ENCODE measurements at places on chromosomes 4 and X.

GRCh38 chr4:78566834-78567499 lies 15.4 kb downstream of the ANXA3 start:
- no peak for DNase-seq

DNA sequence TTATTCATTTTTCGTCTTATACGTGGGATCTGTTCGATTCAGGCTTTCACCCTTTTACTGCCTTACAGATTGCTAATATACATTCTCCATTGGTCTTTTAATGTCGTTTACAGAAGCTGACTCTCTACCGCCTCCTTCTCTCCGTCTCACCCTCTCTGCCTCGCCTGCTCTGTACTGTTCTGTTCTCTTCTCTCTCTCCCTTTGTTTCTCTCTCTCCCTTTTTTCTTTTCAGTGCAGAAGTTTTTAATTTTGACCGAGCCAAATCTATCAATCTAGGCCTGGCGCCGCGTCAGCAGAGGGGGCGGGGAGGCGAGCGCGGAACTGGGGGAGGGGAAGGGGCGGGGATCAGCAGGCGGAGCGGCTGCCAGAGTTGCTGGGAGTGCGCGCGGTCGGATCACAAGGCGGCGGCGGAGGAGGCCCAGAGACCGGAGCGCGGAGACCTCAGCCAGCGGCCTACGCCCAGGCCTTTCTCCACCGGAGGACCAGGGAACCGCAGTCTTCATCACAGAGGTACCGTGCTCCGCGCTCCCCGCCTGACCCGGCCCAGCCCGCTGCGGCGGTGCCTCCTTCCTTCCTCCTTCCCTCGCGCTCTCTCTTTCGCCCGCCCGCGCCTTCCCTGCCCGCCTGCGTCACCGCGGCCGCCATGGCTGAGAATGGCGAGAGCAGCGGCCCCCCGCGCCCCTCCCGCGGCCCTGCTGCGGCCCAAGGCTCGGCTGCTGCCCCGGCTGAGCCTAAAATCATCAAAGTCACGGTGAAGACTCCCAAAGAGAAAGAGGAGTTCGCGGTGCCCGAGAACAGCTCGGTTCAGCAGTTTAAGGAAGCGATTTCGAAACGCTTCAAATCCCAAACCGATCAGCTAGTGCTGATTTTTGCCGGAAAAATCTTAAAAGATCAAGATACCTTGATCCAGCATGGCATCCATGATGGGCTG lies at the start of gene UBQLN2:
Gene UBQLN2, plus strand, starts transcription at position 397 of the 931 bp plus-strand sequence. Its CDS starts 247 bp downstream, at position 644.
- no peak for DNase-seq

DNA sequence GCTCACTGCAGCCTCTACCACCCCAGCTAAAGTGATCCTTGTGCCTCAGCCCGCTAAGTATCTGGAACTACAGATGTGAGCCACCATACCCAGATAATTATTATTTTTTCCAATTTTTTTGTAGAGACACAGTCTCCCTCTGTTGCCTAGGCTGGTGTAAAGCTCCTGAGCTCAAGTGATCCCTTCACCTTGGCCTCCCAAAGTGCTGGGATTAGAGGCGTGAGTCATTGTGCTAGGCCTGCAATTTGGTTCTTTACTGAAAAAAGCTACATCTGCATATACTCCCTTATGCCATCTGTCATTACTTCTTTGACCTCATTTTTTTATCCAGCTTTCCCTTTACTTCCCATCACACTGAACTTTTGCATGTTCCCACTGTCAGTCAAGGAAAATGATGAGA lies 2012.4 kb upstream of the IGFBP7 start:
- DNase-seq = peak; percentile 40

DNA sequence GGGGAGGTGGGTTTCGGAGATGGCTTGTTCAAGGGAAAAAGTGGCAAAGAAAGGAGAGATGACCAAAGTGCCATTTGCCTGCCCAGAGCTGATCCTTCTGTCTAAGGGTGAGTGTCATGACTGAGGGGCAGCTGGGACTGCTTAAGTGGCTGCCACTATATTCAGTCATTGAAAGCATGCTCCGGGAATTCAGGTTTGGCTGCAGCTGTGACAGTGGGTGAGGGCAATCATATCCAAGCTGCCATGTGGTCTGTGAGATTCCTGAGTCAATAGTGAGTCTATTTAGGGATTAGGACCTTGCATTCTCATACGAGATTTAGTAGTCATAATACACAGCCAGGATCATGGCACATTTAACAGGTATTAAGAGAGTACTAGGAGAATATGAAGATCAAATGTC lies 138.8 kb upstream of the BANK1 start:
- peak; percentile 83 for DNase-seq

GRCh38 chr4:42618023-42618422 lies 38.9 kb downstream of the ATP8A1 start:
- no peak for DNase-seq

DNA sequence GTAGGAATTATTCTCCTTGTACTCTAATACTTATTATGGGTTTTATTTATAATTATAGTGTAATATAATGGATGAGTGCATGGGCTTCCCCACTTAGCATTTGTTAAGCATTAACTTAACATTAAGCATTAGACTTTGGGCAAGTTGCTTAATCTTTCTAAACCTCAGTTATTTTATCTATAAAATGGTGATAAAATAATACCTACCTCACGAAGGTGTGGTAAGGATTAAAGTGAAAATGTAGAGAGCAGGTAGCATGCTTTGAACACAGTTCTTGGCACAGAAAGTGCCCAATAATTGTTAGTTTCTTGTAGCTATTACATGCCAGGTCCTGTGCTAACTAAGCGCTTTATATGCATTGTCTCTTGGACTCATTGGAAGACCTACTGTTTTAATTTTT lies 2.6 kb downstream of the MSMO1 start:
- no peak for DNase-seq

DNA sequence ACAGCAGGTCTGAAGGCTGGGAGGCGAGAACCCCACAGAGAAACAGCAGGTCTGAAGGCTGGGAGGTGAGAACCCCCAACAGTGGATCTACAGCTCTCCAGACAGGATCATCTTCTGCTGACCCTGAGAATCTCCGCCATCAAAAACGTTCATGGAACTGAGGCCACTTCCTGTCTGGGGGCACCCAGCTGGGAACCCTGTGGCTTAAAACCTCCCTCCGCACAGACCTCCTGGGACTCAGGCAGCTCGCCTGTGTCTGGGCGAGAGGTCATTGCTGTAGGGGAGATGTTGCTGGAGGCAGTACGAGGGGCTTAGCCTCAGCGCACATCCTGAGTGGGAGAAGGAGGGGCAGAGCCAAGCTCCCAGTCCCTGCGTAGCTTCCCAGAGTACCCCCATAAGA lies 15.1 kb upstream of the CLDN24 start:
- DNase-seq = no peak

DNA sequence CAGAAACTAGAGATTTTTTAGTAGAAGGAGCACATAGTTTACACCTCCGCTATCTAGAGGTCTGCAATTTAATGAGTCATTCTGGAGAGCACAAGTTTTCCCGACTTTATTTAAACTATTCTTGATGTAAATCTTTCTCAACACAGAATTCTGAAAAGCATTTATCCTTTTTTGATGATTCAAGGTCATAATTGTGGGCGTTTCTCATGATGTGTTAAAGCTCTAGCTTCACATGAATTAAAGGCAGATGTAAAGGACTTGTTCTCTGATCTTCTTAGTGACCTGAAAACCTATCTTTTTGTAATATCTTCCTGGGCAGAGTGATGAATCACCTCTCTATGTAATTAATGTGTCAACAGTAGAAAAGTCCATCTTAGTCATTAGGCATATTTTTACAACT lies 128.8 kb downstream of the COMMD8 start:
- no peak for DNase-seq

DNA sequence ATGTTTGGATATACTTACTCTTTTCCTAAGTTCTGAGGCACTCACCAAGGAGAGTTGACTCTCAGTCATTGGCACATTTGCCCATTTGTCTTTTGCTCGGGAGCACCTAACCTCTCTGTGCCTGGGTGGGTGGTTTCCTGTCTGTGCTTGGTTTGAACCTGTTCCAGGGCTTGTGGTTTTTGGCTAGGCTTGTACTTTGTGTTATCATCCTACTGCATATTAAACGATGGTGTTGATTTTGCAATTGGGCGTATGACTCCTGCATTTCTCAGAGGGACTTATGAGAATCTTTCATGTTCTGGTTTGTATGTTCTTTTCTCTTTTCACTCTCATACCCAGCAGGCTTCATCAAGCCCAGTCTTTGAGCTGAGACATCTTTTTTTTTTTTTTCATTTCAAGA lies 161.7 kb downstream of the BTC start:
- DNase-seq = no peak

- no peak for DNase-seq
These were observed 233.9 kb upstream of the GLRA2 start for GRCh38 chrX:14295426-14295825.

- DNase-seq = no peak
These were observed 91.0 kb downstream of the MGST2 start for GRCh38 chr4:139756391-139757180.

DNA sequence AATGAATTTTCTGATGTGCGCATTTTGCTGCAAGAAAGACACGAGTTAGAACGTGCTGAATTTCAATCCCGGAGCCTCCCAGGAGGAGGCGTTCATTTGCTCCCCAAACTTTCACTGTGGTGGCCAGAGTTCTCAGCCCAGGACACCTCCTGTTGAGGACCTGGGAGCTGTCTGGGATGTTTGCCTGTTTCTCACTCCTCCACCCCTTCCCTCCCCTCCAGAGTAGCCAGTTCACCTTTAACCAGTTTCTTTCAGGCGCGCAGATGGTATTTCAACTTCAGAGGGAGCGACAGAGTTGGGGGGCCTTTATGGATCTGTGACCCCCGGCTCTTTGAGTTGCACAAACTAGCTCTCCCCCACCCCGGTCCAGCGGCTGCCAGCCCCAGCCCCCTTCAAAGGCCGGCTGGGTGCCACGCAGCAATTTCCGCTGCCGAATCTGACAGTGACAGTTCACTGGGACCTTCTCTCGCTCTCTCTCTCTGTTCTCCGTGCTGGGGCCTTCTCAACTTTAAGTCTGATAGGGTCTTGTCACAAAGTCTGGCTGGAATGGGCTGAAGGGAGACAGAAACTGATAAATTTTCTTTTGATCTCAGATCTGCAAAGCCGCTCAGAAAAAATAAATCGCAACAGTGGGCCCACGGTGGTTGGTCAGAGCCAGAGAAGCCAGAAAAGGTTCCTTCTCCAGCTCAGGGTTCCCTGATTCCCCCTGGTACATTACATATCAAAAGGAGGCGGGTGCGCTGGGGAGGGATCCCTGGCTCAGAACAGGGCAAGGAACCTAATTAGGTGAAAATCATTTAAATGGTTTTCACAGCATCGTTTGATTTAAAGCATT lies 100.0 kb upstream of the STX18 start:
- DNase-seq = no peak
